Astrocyte of the cerebellum (primary cell): ENCODE measurements at places on chromosomes 3 and 15.

DNA sequence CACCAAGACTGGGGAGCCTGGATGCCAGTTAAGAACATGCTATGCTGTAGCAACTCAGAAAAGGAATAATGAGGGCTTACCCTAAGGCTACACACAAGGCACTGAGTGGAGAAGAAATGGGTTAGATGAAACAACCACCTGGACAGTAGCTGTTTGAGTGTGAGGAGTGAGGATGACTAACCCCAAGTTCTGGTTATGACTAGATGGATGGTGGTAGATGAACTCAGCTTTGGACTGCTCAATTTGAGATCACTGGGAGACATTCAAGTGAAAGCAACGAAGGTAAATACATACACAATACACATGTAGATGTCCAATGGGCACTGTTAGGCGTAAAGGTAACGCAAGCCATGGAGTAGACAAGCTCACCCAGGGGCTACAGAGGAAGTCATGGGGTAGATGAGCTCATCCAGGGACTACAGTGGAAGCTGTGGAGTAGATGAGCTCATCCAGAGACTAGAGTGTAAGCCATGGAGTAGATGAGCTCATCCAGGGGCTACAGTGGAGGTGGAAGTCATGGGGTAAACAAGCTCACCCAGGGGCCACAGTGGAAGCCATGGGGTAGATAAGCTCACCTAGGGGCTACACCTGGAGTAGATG is 98.3 kb downstream of the ANO10 start:
- DNase-seq = no peak

- no peak for DNase-seq
Measured at GRCh38 chr3:46460051-46460450, 4.7 kb downstream of the LTF start.

DNA sequence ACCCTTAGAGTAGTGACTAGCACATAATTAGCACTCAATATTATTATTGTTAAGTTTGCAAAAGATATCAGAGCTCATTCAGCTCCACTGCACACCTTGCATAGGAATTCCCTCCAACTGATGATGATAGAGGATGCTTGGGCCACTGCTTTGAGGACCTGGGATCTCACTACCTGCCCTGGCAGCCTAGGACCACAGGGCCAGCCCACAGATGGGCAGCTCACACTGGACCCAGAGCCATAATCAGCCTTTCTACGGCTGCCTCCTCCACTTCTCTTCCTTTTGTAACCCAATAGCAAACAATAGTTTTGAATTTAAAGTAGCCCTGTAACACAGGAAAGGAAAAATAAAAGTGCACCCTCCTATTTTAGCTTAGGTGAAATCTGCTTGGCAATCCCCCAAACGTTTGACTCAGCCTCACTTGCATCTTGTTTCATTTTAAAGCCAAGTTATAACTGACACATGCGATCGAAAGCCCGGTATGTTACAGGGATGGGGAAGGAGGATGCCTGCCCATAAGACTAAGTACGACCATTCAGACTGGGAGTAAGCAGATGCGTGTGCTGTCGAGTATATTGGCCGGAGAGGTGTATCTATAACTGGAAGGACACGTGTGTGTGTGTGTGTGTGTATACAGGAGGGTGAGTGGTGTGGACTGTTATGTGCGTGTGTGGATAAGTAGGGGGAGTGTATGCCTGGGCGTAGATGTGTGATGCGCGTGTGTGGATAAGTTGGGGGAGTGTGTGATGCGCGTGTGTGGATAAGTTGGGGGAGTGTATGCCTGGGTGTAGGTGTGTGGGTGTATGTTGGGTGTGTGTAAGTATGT is 65.9 kb downstream of the CPN2 start:
- peak; percentile 76 for DNase-seq

DNA sequence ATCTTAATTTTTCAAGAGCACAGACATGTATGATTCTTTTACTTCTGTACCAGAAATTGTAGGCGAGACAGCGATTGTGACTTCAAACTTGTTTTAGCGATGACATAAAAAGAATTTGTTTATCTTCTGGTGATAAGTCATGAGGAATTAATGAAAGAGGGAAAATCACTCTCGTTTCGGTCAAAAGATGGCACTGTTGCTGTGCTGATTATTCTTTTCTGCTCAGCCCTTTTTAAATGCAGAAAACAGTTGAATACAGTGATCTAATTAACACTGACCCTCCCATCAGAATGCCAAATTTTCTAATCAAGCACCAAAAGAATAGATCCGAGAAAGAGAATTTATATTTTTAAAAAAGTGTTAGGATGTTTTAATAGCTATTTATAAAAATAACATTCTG is 52.6 kb downstream of the NSUN3 start:
- DNase-seq = peak; percentile 18

DNA sequence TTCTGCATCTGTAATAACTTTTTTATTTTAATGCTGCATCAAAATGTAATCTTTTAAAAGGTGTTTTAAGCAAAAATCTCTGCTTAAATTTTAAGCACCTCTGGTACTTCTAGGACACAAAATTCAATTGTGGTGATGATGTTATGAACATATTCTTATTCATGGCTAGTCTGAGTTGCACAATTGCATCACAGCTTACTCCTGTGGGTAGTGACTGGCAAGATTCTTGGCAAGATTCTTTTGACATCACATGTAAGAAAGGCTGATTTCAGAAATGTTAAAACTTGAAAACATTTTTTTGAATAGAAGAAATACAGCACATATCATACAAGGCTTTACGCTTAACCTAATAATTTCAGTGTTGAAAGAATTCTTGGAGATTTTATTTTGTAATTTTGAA is 35.7 kb downstream of the IQCH start:
- no peak for DNase-seq

DNA sequence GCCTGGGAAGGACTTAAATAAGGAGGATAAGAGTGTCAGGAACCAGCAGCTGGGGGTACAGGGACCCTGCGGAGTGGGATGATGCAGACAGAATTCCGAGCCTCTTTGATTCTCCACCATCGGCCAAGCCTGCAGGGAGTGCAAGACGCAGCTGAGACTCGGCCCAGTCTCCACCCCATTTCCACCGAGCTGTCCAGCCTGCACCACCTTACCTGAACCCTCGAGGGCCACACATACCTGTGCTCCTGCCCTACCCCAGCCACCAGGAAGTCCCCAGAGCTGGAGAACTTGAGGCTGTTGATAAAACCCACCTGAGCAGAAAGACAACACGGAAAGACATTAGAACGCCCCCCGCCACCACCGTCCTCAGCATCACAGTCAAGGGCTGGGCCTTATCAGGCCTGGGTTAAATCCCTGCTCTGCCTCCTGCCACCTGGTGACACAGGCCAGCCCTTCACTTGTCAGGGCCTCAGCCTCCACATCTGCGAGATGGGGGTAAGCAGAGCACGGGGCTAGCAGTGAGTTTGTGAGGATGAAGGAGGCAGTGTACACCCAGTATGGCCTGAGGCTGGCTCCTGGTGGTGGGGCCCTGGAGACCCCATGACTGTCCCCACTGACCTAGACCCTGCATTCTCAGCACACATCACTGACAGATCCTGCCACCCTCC is 8.1 kb downstream of the RRP9 start:
- no peak for DNase-seq

GRCh38 chr3:113948015-113948917 is 453 bp downstream of the ZDHHC23 start:
- DNase-seq = no peak

- no peak for DNase-seq
Measured at GRCh38 chr3:142604940-142605339, 8.7 kb downstream of the PLS1 start.

- DNase-seq = no peak
Measured at GRCh38 chr3:14047841-14048240, 76.8 kb downstream of the CHCHD4 start.

GRCh38 chr3:39056151-39056550 is 4.3 kb downstream of the WDR48 start:
- DNase-seq = no peak

GRCh38 chr3:131082246-131082645 is 55.6 kb downstream of the NEK11 start:
- no peak for DNase-seq

- DNase-seq = no peak
Measured at GRCh38 chr3:69164296-69164695, 41.9 kb upstream of the LMOD3 start.

- no peak for DNase-seq
Measured at GRCh38 chr15:99434506-99435112, 131.2 kb upstream of the MEF2A start.

DNA sequence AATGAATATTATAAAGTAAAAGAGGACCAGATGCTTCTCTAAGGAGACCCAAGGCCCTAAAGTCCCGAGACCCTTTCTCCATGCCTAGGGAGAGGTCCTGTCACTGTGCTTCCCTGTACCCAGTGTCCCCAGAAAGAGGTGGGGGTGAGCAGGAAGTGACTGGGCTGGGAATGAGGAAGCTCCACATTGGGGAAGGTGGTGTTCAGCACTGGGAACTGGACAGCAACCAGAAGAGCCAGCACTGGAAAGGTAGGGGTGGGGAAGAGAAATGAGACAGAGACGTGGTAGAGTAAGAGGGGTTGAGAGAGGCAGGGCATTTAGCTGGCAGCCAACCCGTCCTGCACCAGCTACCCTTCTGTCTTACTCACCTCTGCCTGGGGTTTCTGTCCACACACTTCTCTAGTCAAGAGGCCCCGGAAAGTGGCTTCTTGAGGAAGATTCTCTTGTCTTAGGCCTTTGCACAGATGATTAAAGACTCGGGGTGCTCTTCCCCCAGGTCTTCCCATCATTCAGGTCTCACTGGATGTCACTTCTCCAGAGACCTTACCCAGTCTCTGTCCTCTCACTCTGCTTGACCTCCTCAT is 12.2 kb downstream of the RRP9 start:
- DNase-seq = no peak

- DNase-seq = no peak
Measured at GRCh38 chr15:75346796-75347221, at the start of gene NEIL1. TSS of gene NEIL1 (plus strand) at chr15:75347039. CDS start at chr15:75348906, 1,867 bp downstream.

GRCh38 chr3:179921500-179921899 is 115.2 kb downstream of the PEX5L start:
- DNase-seq = no peak

DNA sequence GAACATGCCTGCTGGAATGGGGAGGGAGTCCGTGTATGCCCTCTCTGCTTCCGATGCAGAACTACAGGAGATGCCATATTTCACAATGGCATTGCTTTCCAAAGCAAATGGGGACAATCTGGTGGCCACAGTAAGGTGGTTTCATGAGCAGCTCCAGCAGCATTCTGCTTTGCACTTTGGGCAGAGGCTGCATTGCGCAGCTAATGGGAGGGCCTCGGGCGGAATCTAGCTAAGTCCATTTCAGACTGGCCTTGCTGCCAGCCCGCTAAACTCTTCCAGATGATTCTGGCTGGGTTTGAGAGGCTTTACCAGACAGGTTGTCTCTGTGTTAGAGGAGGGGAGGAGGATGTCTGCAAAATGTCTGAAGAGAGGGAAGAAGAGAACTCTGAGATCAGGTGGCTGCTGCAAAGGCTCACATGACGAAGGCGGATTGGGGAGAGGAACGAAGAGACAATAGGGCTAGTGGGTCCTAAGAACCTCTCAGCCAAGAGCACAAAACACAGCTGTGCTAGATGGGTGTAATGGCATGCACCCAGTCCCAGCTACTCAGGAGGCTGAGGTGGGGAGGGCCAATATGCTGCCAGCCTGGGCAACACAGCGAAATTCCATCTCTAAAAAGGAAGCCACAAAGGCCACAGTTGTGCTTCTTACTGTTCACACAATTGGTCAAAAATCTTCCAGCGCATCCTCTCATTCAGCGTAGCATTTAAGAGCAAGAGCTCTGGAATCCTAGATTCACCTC is 63.7 kb downstream of the BDH1 start:
- no peak for DNase-seq

DNA sequence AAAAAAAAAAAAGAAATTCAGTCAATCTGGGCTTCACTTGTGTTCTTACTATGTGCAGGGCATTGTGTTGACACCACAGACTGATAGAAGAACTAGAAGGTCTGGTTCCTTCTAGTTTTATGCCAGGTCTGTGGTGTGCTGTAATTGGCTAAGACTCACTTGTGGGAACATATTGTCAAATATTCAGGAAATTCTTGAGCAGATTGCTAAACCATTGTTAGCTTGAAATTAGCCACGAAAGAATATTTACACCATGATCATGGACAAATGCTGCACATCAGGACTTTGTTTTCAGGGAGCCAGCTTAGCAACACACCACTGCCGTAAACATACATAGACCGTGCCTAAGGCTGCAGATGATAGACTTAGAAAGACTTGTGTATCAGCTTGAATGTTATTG is 74.6 kb downstream of the GTPBP8 start:
- no peak for DNase-seq

DNA sequence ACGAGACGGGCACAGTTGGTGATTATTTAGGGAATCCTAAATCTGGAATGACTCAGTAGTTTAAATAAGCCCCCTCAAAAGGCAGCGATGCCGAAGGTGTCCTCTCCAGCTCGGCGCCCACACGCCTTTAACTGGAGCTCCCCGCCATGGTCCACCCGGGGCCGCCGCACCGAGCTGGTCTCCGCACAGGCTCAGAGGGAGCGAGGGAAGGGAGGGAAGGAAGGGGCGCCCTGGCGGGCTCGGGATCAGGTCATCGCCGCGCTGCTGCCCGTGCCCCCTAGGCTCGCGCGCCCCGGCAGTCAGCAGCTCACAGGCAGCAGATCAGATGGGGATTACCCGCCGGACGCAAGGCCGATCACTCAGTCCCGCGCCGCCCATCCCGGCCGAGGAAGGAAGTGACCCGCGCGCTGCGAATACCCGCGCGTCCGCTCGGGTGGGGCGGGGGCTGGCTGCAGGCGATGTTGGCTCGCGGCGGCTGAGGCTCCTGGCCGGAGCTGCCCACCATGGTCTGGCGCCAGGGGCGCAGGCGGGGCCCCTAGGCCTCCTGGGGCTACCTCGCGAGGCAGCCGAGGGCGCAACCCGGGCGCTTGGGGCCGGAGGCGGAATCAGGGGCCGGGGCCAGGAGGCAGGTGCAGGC is 318.0 kb downstream of the FGF12 start:
- DNase-seq = no peak

DNA sequence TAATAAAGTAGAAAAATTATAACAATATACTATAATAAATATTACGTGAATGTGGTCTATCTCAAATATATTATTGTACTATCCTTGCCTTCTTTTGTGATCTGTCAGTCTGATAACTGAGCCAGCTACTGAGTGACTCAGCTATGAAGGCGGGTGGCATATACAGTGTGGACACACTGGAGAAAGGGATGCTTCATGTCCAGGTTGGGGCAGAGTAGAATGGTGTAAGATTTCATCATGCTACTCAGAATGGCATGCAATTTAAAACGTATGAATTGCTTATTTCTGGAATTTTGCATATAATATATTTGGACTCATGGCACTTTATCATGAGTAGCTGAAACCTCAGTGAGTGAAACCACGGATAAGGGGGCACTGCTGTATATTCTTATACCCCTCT is 172.9 kb upstream of the TBC1D5 start:
- DNase-seq = no peak
